ENCODE measurements at places on chromosomes 12 and 14.

GRCh38 chr12:118187751-118188435, 52.0 kb downstream of the PEBP1 start:
- no peak for DNase-seq

DNA sequence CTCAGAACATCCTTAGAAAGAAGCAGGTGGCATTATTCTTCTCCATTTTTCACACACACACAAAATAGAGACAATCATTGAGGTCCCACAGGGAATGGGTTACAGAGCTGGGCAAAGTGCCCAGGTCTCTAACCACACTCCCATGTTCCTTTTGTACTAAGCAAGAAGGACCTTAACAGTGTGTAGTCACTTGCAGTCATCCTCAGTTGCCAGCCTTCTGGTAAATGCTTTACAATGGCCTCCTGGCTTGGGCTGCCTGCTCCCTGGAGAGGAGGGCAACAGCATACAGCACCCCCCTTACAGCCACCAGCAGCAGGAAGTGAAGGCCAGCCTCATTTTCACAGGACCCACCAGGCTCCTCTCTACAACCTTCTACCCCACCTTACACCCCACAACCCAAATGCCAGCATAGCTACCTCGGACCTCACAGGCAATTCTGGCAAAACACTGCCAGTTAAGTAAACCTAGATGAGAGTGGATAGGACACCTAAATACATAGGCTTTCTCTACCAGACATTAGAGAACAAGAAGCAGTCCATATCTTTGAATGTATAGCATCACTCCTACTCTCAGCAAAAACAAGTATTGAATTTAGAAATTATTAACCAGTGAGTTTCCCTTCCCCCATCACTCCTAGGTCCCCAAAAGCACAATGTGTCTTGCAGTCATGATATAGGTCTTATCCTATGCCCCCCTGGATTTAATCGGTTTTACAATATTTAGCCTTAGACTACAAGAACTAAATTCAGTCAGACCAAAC, 88.1 kb downstream of the PPP2R5E start:
- DNase-seq: peak; percentile 25

- peak; percentile 47 for DNase-seq
Measured at GRCh38 chr12:113889891-113890581, 76.1 kb downstream of the RBM19 start.

- no peak for DNase-seq
Measured at GRCh38 chr14:70716483-70716882, 74.8 kb downstream of the TTC9 start.

GRCh38 chr12:54993181-54993835, 8.7 kb upstream of the TESPA1 start:
- DNase-seq: peak; percentile 33

GRCh38 chr14:46197856-46198255, 453.7 kb downstream of the RPL10L start:
- DNase-seq: no peak

GRCh38 chr12:75816897-75817296, 214.7 kb downstream of the PHLDA1 start:
- DNase-seq: peak; percentile 85

DNA sequence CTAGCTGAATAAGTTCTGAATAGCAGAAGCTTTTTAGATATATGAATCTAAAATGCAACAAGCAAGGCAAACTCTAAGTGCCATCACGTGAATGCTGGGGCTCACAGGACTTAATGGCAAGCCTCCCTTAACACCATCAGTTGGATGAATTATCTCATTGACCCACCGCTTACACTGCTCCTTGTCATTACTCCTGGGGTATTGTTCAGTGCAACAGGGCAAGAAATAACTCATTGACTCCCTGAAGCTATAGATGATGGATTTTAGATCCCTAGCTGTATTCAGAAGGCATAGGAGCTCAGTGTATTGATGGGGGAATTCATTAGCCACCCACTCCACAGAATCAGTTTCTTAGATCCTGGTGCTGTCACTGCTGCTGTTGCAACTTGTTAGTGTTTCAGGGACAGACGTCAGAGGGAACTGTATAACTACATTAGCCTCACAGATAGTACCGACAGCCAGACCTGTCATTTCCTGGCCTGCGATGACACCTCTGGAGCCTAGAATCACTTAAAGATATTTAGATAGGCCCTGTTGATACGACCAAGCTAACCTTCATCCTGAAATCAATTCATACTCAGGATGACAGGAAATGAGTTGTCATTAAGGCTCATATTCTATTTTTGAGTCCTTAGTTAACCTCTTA, 735.3 kb downstream of the DIO2 start:
- no peak for DNase-seq

- DNase-seq: no peak
Measured at GRCh38 chr12:30794020-30794419, 39.3 kb upstream of the CAPRIN2 start.

GRCh38 chr14:103022685-103023044, 34.7 kb downstream of the CDC42BPB start:
- no peak for DNase-seq

- DNase-seq: no peak
Measured at GRCh38 chr14:64719601-64720000, 15.4 kb downstream of the PLEKHG3 start.

DNA sequence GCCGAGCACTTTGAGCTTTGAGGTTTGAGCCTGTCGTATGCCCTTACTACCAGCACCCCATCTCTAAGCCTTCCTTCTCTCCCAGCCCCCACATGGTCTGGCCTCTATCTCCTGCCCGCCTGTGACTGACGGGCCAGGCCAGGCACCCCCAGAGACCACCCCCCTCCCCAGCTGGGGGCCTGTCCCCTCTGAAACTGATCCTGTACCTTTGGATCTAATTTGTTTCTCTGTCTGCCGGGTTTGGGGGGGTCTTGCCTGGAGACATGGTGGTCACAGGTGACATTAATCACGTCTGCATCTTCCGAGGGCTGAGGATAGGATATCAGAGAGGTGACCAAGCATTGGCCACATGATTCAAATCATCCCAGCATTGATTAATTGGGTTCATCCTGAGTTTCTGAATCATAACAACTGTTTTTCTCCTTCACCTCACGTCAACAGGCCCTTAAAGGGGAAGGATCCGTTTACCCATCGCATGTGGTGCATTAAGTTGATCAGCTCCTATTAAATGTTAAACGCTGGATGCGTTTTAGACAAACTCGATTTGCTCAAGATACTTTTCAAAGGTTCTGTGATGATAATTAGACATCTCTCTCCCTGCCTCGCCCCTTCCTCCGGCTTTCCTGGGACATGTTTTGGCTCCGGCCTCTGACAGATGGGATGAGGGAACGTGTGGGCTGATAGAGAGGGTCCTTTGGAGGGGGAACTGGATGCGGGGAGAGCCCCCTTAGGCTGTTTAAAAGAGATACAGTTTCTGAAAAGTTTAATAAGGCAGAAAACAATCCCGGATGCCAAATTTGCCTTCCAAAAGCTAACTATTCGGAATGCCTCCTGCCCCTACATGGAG, 63.3 kb upstream of the TBX3 start:
- DNase-seq: peak; percentile 36

DNA sequence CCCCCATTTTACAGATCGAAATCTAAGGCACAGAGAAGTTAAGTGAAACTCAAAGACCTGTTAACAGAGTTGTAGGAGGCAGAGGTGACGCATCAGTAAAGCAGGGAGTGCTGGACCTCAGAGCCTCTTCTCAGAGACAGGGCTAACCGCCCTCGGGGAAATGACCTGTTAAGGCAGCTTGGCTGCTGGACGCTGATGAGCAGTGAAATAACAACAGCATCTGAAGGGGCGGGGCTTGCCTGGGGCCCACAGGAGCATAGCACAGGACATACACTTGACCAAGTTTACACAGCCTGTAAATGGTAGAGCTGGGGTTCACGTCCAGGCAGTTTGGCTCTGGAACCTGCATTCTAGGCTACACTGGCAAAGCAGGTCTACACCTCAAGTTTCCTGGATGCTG, 39.3 kb downstream of the LRTM2 start:
- DNase-seq: no peak

DNA sequence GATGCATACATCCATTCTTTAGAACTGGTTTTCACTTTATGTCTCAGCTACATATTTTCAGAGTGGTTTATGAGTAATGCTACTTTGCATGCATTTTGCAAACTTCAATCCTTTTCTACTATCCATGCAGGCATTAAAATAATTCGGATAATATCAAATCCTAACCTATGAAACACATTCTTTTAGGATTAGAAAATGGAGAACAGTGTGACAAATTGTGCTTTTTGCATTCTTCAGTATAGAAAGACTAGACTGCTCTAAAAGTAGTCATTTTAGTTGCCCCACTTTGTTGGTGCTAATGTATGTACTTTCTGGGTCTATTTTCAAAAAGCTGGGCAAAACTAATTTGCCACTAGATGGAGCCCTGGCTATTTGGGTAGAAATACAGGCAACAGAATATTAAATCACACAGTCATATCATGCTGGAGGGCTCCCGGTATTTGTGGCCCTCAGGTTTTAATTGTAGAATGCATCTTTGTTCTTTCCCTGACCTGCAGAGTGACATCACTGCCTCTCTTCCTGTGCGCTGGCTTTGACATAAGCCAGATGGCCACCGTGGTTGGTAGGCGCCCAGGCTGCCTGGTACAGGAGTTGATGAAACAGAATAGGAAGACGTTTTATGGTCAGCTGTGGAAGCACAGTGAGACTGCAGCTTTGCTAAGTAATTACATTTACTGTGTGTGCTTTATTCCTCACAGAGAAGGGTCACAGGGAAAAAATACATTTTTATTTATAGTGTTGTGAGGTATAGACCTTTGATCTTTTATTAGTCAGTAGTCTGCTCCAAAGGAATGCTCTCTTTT, 28.1 kb downstream of the MSRB3 start:
- DNase-seq: peak; percentile 80

- DNase-seq: no peak
Measured at GRCh38 chr14:100777818-100778525, 47.9 kb upstream of the MEG3 start.

DNA sequence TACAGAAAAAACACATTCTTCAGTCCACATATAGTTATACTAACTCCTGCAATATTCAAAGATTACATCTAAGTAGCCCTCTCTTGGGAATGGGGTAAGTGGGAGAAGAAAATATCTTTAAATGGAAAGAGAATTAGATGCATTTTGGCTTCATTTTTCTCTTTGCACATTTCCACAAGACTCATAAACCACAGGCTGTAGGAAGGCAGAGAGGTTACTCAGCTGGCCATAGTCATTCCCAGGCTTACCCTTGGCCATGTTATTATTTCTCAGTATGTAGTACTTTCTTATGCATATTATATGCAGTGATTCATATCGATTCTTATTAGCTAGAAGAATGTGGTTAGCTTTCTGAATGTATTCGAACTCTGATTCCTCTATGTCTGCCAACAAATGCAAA, 92.2 kb downstream of the PTPRR start:
- peak; percentile 83 for DNase-seq

DNA sequence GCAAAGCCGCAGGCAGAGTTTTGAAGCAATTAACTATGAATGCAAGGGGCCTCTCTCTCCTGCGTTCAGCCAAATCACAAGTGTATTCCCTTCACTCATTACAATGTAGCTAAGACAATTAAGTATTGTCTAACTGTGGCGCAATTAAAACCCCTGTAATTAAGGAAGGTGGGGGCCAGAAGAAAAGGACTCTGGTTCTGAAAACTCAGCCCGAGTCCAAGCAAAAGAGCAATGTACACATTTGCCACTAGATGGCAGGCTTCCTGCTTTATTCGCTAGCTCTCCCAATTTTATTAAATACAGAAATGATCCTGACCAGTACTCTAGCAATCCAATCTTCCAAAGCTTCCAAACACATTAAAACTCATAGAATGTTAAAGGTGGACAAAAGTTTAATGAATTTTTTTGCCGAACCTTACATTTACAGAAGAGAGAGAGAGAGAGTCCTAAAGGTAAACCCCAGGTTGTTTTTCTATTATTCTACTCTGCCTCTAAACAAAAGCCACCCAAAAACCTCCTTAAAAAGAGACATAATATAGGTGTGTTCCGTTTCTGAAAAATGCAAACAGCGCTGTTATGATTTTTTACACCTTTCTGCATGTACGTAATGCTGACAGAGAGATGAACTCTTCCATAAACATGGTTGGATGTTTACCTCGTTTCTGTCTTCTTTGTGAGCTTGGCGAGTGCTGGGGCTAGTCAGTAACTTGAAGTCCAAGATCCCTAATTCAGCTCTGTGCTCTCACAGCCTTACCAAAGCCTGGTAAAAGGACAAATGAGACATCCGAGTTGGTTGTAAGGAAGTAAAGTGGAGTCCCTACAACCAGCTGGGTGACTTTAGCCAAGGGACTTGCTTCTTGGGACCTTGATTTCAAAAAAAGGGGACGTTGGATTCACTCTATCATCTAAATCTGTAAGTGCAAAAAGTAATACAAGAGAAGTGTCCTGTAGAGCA, 50.9 kb upstream of the VASH1 start:
- peak; percentile 24 for DNase-seq

DNA sequence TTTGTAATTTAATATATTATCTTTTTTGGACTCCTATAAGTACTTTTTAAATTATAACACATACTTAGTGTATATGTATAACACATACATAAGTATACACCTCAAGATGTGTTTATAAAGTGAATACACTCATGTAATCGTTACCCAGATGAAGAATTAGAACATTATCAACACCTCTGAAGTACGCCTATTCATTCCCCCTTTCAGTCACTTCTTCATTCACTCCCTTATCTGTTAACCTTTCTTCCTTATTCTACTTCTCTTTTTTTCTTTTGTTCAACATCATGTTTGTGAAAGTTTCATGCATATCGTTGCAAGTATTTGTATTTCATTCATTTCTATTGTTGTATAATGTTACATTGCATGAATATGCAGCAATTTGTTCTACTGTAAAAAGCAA, 98.5 kb downstream of the ARID2 start:
- DNase-seq: no peak

- peak; percentile 55 for DNase-seq
Measured at GRCh38 chr14:73753887-73754795, 40.0 kb upstream of the PNMA1 start.
